ENCODE measurements at places on chromosomes 16 and 17. TPM values are rescaled to one million over a fixed set of nuclear protein-coding genes. Genes with fewer than 3 reads are reported as not detected.

The KRT20 gene
- polyA plus RNA-seq: 0.33 TPM

DNA sequence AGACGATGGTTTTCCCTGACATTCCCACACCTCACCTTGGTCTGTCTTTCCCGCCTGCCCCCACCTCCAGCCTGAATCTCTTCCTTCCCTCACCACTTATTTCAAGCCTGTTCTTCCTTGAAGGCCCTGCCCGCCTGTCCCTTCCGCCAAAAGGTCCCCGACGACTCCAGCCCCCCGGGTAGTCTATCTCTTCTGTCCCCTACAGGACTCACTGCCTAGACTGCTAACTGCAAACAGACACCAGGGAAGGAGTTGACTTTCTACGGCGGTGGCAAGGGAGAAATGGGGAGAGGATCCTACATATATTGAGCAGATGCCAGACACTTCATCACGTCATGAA is 53.7 kb downstream of the NT5M start:
- DNase-seq: no peak

DNA sequence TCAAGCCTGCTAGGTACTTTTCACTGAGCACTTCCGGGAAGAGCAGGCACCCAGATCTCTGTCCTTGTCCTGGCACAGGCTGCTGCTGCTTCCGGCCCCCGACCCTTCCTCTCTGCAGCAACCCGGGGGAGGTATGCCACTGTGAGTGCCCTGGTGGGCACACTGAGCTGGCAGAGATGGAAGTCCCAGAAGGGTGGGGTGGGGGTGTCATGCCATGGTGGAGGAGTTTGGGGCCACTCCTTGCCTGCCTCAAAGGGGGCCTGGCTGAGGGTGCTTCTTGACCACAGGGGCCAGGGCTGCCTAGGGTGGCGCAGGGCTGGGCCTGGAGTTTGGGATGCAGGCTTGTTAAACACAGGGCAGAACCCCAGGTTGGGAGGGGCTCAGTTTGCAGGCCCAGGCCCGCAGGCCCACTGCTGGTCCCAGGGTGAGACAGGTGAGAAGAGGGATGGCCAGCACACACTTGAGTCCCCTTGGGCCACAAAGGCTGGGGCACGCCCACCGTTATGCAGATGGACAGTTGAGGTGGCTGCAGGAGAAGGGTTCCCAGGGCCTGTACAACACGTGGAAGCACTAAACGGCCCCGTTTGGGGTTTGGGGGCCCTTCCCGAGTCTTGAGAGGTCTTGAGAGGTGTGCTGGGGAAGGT is 8.7 kb downstream of the TMEM235 start:
- DNase-seq: no peak

DNA sequence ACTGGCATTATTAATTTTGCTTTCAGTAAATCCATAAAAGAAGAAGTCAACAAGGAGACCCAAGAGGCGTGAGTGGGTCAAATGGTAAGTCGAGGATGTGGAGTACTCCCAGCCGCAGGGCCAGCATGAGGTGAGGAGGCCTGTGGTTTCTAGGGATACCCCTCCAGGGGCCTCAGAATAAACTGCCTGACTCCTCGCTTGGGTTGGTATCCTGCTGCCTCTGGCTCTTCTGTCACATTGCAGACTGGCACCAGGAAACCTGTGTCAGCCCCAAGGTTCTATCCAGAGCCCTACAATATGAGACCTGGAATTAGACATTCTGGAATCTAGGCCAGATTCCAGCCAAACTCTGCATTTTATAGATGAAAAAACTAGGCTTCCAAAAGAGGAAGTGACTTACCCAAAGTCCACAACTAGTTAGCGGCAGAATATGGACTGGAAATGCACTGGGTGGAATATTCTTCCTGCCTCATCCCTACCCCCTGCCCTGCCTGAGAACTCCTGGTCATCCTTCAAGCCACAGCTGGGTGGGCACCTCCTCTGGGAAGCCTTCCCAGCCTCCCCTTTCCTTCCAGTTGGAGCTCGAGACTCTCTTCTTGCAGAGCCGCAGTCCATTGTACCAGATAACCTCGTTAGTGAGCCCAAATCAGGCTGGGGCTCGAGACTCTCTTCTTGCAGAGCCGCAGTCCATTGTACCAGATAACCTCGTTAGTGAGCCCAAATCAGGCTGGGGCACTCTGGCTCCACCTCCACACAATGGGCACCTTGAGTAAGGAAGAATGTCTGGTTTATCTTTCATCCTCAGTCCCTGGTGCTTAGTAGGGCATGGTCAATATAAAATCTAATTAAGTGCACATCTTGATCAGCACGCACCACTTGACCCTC is 22.6 kb downstream of the C17orf67 start:
- no peak for DNase-seq

The TMEM235 gene
- not detected for polyA plus RNA-seq

DNA sequence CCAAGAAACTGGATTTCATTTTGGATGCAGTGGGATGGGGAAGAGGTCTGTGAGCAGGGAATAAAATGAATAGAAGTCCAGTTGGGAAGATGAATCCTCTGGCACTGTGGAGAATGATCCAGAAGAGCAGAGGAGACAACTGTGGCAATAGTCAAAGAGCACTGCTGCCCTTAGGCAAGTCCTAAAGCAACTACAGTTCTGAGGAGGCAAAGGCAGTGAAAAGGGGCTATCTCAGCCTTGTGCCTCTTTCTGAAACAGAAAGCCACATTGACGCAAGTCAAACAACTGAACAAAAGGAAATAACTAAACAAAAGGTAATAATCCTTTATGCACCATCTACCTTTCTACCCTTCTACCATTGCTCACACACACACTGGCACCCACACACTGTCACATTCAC is 238.0 kb upstream of the AXIN2 start:
- DNase-seq: no peak

DNA sequence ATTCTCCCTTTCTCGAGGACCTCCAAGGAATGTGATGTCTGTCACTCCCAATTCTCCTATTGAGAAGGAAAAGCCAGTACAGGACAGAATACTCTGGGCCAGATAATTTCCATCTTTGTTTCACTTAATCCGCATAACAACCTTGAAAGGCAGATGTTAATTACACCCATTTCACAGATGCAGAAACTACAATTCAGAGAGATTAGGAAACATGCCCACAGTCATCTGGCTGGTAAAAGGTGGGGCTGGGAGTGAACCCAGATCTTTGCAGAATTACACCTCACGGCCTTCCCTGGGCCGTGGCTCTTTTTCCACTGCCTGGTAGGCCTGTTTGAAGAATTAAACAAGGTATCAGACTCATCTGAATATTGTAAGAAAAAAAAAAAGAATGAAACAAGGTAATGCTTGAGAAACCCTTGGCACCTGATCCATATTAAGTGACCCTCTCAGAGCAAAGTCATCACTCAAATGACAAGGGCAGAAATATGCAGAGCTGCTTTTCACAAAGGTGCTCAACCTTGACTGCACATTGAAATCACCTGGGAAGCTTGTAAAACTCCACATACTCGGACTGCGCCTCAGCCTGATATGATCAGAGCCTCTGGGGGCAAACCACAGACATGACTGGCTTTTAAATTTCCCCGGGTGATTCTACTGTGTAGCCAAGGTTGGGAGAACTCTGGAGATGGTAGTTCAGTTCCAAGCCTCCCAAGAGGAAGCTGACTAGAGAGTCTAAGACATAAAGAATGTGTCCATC is 16.6 kb upstream of the G6PC1 start:
- DNase-seq: no peak

DNA sequence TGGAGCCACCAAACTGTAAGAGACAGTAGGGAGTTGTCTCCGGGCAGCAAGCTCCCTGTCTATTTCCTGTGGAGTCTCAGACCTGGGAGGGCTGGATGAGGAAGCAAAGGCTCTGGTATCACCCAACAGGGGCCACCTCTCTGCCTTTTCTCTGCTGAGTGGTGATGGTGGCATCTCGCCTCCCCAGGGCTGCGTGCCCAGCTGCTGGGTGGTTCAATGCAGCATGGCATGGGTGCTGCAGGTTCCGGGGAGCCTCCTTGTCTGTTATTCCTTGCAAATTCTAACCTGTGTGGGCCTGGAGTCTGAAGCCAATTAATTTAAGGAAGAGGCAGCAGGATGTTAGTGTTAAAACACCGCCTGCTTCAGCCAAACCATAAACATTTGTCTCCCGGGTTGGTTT is 78.2 kb downstream of the CCDC182 start:
- no peak for DNase-seq

DNA sequence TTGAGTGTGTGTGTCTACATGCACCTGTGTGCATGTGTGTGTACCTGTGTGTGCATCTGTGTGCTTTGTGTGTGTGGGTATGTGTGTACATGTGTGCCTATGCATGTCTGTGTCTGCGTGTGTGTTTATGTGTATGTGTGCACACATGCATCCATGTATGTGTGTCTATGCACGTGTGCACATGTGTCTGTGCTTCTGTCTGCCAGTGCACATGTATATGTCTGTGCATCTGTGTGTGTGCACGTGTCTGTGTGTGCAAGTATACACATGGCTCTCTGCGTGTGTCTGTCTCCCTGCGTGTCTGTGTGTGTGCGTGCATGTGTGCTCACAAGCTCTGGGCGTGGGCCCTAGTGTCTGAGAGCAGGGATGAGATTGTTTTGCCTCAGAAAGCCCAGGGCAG is 85.3 kb upstream of the SEC14L1 start:
- no peak for DNase-seq

The SLFN13 gene
- 50.2 TPM for polyA plus RNA-seq

The STRADA gene
- polyA plus RNA-seq: 92.9 TPM

DNA sequence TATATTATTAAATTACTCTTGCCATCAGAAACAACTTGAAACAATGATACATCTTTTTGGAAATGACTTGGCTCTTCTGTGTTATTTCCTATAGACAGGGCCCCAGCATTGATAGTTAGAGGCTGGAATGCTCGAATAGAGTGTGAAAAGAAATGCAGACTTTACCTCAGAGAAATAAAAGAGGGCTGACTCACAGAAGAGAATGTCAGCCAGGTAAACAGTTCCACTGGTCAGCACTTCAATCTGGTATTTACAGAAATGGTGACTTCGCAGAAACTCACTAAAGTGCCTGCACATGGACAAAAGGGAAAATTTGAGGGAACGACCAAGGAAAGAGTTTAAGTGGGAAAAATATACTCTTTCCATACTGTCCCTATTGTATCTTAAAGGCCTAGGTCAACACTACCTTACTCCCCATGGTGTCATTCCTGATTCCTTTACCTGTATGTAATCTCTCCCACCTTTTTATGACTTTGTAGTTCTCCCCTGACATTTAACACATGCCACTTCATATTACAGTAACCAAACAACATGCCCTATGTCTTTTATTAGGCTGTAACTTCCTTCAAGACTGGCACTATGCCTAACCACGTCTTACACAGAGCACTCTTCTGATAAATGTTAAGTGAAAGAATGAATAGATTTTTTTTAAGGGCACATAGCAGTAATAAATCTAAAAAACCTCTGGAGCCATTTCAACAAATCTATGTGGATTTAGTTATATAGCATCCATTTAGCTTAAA is 36.7 kb downstream of the AKAP10 start:
- DNase-seq: no peak

DNA sequence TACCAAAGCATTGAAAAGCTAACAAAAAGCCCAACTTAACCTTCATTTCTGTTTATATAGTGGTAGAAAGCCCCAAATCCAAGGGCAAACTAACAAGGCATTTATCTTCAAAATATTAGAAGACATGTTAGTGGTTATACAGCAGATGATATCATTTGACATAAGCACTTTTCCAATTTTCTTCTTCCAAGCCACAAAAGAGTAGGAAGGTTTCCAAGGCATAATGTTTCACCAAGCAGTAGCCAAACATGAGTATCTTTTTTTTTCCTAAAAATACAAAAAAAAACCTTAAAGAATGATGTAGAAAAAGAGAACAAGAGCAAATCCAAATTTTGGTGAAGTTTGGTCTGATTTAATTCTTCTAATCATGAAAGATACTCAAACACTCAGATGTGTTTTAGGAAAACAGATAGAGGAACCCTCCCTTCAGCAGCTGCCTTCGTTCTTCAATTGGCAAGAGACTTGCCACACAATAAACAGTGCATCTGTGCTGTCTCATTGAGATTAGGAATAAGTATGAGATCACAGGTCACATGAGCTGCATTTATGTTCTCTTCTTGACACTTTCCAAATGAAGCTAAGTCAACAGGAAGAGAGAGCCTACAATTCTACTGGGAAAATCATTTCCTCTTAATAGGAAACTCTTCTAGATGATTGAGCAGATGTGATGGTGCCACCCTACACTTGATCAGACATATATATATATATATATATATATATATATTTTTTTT is 106.7 kb downstream of the TTC19 start:
- DNase-seq: peak; percentile 10

The C17orf50 gene
- polyA plus RNA-seq: not detected

DNA sequence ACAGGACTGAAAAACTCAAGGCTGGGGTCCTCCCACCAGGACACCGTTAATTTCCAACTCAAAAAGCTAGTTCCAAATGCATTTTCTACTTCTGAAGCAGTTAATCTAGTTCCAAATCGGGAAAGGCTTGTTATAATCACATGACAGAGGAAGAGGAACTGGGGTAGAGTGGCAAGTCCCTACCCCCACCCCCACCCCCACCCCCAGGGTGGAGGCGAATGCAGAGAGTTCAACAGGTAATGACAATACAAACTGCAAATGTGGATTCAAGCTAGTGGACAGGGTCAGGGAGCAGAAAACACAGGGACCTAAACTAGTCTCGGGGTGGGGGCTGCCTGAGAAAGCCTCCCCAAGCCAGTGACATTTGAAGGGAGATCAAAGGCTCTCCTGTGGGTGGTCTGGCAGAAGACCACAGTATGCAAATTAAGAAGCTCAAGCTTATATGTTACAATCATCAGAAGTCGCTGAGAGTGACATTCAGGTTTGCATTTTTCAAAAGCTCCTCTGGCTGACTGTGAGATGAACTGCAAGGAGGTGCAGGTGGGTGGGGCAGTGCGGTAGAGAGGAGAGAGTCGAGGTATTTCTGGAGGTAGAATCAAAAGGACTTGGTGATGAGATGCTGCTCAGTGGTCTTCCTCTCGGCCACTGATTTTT is 56.4 kb upstream of the SLC25A19 start:
- DNase-seq: no peak

The KRT32 gene
- not detected for polyA plus RNA-seq

- DNase-seq: no peak
Observed at GRCh38 chr16:30447512-30448226, 2.0 kb upstream of the SEPHS2 start.

DNA sequence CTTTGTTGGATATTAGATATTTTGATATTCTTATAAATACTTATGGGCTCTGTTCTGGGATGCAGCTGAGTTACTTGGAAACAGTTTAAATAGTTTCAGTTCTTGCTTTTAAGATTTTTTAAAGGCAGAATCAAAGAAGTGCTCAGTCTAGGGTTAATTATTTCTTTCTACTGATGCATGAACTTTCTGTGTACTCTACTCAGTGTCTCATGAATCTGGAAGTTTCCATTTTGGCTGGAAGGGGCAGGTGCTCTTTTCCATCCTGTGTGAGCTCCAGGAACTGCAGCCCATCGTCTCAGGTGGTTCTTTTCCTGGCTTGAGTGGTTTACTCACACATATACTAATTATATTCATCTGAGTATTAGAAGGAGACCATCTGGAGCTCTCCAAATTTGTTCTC is 61.1 kb upstream of the CPHXL start:
- DNase-seq: no peak

GRCh38 chr17:74995847-74996246 is 8.4 kb downstream of the CDR2L start:
- no peak for DNase-seq

- peak; percentile 60 for DNase-seq
Observed at GRCh38 chr17:76480632-76481031, 13.2 kb downstream of the AANAT start.

The NPIPB9 gene
- polyA plus RNA-seq: 4.5 TPM

All from left kidney (tissue), 8 donors.